Progenitor cell of endocrine pancreas (in vitro differentiated cells): ENCODE measurements at places on chromosomes 1 and 21.

DNA sequence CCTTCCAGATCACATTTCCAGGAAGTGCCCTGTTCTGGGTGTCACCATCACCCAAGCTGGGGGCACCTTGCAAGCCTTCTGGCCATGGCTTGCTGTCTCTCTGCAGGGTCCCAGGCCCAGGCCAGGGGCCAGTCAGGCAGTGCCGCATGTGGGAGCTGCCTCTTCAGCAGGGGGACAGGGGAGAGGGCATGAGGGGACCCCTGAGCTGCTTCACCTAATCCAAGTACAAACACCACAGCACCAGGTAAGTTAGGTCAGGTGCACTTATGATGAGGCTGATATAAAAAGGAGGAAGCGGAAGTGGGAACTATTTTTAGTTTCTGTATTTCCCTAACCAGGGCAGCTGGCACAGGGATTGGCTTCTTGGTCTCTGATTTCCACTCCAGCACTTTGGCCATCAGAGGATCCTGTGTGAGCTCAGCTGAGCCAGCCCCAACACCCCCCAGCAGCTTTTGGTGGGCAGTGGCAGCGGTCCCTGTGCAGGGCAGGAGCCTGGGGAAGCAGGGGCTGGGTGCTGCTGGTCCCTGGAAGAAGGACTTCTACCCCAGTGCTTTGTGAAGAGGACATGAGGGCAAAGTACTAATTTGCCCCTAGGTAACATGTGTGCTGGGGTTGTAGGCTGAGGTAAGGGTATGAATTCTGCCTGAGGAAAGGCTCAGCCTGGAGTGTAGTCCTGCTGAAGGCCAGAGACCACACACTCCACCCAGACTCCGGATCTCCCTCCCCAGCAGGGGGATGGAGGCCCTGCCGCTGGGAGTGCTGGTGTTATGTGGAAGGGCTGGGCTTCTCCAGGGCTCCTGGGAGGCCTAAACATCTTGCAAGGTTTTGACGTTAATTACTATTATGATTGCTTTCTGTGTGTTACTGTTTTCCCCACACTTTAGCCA is 3.3 kb upstream of the PCBP3 start:
- DNase-seq = no peak

DNA sequence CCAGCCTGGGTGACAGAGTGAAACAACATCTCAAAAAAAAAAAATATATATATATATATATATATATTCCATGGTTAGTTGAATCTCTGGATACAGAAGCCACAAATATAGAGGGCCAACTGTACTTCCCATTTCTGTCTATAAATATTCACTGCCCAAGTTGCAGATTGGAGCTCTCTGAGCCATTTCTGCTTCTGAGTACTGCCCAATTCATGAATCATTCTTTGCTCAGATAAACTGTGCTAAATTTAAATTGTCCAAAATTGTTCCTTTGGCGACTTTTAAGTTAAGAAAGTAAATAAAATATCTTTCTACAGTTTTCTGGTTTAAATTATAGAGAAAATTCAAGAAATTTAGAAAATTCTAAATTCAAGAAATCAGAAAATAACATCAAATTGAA is 23.2 kb upstream of the C1orf146 start:
- no peak for DNase-seq

DNA sequence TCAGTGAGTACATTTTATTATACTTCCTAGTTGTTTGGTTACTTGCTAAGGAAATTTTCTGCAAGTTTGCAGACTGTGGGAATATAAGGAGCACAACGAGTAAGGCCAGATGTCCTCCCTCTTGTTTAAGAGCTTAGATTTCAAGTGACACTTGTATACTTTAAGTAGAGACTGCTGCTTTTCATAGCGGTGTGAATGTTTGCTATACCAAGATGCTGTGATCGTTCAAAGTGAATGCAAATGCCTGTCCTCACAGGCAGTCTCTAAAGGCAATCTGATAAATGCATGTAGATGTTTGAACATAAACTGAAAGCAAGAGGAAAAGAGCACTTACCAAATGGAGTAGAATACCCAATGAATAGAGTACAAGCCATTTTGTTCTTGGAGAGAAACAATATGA is 226.4 kb downstream of the NRIP1 start:
- DNase-seq = no peak

DNA sequence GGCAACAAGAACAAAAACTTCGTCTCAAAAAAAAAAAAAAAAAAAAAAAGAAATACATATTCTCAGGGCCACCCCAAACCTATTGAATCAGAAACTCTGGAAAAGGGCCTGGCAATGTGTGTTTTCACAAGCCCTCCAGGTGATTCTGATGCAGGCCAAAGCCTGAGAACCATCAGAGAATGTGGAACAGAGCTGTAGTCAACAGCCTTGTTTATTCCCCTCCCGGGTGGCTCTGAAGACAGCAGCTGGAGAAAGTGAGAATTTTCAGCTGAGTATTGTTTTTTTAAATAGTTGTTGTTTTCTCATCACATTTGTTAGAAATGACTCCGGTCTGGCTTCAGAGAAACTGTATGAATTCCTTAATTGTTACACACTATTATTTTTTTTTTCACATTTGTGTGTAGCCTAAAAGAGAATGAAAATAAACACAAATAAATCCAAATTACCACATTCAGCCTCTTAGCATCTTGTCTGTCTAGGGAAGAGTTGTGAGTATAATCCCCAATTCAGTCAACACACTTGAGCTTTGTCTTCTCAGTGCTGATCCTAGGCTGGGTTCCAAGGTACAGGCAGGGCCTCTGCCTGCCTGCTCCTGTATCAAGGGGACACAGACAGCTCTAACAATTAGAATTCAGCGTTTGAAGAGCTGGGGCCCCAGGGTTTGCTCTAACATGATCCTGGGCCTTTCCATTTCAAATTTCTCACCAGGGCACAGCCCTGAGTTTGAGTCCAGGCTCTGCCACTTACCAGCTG is 6.6 kb upstream of the AZIN2 start:
- DNase-seq = no peak

GRCh38 chr1:243672539-243673074 is 177.4 kb downstream of the AKT3 start:
- no peak for DNase-seq
